Stimulated activated CD8-positive, alpha-beta memory T cell treated with anti-CD3 and anti-CD28 coated beads, Interleukin-15, amount 100 ng/mL, for 4 hours (primary cell): ENCODE measurements at places on chromosomes 7 and 10.

- no peak for DNase-seq
Measured at GRCh38 chr10:48639632-48640031, 34.8 kb upstream of the ARHGAP22 start.

DNA sequence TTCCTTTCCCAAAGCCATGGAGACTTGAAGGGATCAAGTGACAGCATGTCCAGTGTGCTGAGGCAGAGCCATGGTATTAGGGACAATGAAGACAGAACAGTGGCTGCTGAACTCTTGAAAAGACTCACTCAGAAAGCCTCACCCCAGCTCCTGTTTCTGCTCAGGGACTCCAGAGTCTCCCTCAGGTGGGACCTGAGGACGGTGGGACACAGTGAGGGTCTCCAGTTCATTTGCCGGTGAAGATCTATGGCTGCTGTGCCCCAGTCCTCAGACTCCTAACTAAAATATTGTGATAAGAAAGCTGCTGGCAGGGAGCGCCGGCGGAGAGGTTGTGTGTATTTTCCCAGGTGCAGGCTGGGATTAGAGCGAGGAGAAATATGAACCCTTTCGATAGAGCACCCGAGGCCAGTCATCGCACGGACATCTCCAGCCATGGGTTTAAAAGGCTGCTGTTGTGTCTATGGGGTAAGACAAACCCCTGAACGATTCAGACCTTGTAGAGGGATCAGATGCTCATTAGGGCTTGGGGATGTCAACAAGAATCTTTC lies 57.2 kb downstream of the C7orf25 start:
- DNase-seq, result no peak

GRCh38 chr7:139827042-139827441 lies 2.0 kb upstream of the TBXAS1 start:
- DNase-seq, result no peak

- no peak for DNase-seq
Measured at GRCh38 chr10:113056030-113056429, 106.0 kb downstream of the TCF7L2 start.

GRCh38 chr10:102962951-102963755 lies 45.1 kb downstream of the CNNM2 start:
- DNase-seq, result no peak

GRCh38 chr10:97574374-97575126 lies 2.0 kb downstream of the ANKRD2 start:
- DNase-seq, result no peak

DNA sequence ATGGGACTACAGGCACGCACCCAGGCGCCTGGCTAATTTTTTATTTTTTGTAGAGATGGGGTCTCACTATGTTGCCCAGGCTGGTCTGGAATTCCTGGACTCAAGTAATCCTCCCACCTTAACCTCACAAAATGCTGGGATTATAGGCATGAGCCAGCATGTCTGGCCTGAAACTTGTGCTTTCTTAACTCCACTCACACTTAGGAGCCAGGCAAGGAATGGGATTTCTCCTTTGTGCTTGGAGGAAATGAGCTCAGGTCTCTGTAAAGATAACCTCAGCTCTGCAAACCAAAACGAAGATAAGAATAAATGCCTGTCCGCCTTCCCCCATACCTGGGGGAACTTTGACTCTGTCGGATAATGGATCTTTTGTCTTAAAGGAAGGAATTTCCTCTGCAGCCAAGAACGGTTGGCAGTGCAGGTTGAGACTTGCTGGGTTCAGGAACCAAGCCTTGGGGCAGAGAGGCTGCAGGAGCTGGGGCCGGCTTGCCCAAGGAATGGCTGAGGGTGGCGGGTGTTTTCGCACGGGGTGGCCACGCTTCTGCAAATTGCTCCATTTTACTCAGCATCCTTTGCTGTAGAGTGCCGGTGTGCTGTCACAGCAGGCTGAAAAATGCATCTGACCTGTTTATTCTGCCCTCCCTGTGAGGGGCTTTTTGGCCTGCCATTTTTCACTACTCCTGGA lies 174.2 kb downstream of the KIAA1217 start:
- no peak for DNase-seq
